Tibial artery (tissue), 4 donors: ENCODE measurements at places on chromosomes 5 and 9.

- no peak for DNase-seq
These were observed 78.4 kb downstream of the MACIR start for GRCh38 chr5:103336941-103337340.

- DNase-seq = no peak
These were observed 89.6 kb upstream of the SHB start for GRCh38 chr9:38158628-38159027.

DNA sequence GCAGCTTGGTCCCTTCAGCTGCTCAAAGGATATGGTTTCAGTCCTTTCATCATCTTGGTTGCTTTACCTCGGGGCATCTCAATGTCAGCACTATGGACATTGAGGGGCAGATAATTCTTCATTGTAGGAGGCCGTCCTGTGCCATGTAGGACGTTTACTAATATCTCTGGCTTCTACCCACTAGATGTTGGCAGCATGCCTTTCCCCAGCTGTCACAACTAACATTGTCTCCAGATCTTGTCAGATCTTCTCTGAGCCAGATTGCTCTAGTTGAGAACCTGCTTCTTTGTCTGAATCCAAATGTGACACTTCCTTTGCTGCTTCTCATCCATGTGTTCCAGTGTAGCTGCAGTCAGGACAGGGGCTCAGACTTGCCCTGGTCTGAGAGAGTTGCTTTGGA, 10.3 kb downstream of the PTPA start:
- DNase-seq = no peak

GRCh38 chr9:87855061-87855460, 27.6 kb upstream of the SPATA31E1 start:
- no peak for DNase-seq

GRCh38 chr9:20726144-20726543, 42.1 kb downstream of the FOCAD start:
- no peak for DNase-seq
